ENCODE measurements at places on chromosomes 12 and 14.

- peak; percentile 83 for DNase-seq
Measured at GRCh38 chr12:68259318-68259940, 6.0 kb upstream of the IL22 start.

DNA sequence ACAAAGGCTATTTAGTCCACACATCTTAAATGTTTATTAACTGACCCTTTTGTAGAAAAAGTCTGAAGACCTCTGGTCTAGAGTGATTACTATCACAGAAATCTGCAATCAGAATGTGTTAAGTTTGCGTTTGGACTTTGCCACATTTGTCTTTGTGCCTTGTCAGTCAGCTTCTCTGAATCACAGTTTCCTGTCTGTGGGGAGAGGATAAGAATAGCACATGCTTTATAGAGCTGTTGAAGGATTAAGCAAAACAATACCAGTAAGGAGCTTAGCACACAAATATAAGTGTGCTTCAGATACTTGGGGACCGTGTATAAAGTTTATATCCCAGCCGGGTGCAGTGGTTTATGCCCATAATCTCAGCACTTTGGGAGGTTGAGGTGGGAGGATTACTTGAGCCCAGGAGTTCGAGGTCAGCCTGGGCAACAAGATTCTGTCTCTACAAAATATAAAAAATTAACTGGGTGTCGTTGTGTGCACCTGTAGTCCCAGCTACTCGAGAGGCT is 63.0 kb upstream of the BTG1 start:
- peak; percentile 83 for DNase-seq

DNA sequence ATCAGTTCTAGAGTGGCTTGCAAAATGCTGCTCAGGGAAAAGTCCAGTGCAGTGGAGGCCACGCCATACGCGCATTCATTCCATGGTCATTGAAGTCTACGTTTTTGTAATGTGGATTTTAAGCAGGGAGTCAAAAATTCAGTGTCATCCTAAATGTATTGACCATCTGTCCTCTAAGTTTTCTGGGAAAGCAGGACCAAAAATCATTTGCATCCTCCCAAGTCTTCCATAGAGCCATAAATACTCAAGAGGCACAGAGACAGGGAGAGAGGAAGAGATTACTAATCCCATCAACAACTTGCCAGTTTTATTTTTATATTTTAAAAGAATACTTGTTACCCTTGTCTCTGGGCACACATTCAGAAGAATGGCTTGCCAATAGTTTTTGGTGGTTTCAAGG is 36.9 kb downstream of the RHOJ start:
- DNase-seq = no peak

GRCh38 chr12:127678945-127679344 is 588.0 kb upstream of the TMEM132C start:
- no peak for DNase-seq

DNA sequence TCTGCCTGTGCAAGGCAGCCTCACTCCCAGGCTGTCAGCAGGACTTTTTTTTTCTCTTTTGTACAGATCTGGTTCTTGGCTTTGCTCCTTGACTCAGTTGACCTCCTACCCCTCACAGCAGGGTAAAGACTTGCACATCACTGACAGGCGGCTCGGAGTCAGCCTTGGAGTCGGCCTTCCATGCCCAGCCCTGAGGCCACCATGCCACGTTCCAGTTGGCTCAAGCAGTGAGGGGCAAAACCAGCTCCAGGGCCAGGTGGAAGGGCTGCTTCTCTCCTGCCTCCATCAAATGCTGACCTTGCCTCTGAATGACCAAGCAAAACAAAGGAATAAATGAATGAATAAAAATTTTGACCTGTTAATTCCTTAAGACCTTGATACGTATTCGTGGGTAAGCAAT is 27.6 kb downstream of the JAG2 start:
- no peak for DNase-seq
